H4 (cell line): ENCODE measurements at places on chromosomes 12 and 14. TPM values are rescaled to one million over a fixed set of nuclear protein-coding genes. Genes with fewer than 3 reads are reported as not detected.
A peak's percentile ranks its signal among the peaks of the same experiment; 100 is the strongest.

GRCh38 chr12:131671871-131672270, 39.0 kb upstream of the SFSWAP start:
- DNase-seq: no peak

The OR11H12 gene
- not detected in 2 replicates for total RNA-seq

The NOP9 gene
- total RNA-seq: 5.7 and 6.3 TPM in 2 replicates

DNA sequence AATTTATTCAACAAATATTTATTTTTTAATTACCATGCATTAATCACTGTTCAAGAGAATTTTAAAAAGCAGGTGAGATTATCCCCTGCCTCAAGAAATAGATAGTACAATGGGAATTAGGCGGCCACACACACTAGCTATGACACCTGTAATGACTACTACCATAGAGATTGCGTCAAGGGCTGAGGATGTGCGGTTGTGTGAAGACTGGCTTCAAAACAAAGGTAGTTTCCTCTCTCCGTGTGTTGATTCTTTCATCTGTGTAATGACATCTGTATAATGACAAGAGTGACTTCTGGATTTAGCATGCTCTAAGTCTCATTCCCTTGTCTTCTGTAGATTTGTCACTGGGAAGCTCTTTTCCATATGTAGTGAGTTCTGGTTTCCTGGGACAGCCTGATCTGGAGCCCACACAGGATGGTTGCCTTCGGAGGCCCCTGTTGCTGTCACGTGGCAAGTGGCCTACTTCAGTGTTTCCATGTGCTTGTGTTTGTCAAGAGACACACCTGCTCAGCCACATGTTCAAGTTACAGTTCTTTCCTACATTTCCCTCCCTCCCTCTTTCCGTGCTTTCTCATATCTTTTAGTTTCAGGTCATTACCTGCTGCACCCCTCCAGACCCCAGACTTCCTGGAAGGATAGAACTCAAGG, 64.3 kb downstream of the GALNT8 start:
- DNase-seq: no peak

DNA sequence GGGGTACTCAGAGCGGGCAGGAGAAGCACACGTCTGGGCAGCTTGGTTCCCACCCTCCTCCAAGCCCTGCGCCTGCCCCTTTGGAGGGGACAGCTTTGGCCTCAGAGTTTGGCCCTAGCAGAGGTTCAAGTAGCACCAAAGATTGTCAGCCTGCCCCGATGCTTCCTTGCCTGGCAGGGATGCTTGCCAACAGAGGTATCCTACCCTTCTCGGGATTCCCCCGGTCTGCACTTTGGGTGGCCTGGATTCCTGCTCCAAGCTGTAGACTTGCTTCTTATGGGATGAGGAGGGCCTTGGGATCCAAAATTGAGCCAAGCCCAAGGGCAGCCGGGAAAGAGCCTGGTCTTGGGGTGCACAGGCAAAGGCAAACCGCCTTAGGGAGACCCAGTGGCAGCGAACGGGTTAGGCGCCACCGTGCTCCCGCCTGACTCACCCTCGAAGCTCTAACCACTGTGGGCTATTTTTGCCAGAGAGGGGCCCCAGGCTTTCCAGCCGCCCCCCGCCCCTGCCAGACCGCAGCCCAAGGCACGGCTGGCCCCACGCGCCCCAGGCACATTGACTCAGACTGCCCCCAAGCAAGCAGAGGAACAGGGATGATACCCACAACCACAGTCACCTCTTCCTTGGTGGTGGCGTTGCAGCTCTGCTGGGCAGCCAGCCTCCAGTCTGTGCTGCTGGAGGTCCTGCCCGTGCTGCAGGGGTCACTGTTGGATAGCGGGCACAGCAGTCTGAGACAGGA, 847 bp upstream of the WNT10B start:
- DNase-seq: no peak

DNA sequence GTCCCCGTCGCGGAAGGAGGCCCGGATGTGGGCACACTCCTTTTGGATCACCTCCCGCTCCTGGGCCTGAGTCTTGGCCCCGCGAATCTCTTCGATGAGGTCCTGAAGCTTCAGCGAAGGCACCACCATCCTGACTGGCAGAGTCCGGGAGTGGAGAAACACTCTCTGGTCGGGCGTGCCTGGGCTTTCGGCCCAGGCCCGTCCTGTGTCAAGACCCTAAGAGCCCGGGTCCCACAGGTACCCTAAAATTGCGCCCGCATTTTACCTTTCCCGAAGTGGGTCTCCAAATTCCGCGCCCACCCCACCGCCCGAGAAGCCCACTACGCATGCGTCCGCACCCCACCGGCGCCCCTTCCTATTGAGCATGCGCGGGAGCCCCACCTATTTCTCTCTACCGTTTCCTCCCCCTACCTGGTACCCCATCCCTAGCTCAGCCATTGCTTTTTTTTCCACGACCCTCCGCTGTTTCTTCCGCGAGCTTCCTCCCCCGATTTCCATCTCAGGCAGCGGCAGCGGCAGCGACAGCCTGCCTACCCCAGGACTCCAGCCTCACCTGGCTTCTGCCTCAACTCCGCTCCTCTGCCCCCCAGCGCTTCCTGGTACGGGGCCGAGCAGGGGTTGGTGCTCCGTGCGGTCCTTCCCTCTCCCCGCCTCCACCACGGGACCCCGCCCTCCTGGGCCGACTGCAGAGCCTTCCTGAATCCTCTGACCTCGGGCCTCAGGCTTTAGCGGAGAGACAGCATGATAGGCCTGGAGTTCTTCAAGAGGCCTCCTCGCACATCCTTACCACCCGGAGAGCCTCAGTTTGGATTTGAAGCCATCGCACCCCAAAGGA, at the start of gene AP1G2:
Gene AP1G2 (minus strand): TSS at position 606 of the 835 bp plus-strand sequence. CDS start 477 bp downstream, at position 129.
- no peak for DNase-seq

The NTN4 gene
- 16.3 and 19.4 TPM in 2 replicates for total RNA-seq

GRCh38 chr14:100669468-100669867, 57.2 kb upstream of the DLK1 start:
- DNase-seq: no peak

The DHH gene
- total RNA-seq: 0.02 TPM in 1 of 2 replicates, not detected in the other

GRCh38 chr14:75646762-75647161, 13.9 kb downstream of the ERG28 start:
- no peak for DNase-seq

DNA sequence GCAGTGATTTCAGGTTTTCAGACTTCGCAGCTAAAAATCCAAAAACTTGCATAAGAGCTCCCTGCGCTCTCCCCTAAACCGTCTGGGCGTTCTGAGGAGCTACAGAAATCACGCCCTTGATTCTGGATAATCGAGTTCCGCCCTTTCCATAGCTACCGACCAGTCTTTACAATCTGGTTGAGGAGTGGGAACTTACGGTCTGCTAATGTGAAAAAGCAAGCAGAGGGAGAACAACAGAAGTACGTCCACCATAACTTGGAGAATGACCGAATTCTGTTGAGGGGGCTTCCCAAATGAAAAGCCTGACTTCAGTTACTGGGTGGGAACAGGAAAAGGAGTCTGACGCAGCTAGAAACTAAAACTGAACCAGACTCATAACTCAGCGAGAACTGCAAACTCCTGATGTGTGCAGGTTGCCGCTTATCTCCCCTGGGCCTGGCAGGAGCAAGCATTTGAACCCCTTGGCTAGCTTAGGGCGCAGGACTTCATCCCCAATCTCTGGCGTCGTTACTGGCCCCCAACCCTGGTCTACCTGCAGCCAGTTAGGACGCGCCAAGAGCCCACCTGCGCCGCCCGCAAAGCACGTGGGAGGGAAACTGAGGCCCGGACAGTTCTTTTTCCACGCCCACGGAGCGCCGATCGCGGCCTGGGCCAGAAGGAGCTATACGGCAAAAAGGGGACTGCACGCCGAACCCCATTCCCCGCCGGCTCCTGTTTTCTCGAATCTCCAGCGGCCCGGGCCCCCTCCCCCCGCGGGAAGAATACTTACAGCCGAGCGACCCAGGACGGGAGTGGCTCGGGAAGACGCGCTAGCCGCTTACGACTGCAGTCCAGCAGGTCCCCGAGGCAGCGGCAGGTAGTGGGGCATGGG, 838 bp downstream of the LRIG3 start:
- DNase-seq: peak; percentile 27

DNA sequence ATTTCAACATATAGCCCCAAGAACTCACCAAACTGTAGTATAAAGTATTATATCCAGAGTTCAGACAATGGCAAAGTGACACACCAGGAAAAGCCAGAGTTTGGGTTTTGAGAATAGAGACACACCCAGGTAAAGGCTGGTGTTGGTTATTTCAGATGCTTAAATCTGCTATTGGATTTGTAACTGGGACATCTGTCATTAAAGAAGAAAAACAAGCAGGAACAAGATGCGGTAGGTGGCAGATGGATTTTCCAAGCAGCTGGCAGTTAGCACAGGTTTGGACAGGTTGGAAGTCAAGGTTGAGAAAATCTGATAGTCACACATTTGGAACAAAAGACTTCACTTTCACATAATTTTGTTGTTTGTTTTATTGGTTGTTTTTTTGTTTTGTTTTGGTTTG, 14.4 kb upstream of the CDK17 start:
- DNase-seq: no peak

DNA sequence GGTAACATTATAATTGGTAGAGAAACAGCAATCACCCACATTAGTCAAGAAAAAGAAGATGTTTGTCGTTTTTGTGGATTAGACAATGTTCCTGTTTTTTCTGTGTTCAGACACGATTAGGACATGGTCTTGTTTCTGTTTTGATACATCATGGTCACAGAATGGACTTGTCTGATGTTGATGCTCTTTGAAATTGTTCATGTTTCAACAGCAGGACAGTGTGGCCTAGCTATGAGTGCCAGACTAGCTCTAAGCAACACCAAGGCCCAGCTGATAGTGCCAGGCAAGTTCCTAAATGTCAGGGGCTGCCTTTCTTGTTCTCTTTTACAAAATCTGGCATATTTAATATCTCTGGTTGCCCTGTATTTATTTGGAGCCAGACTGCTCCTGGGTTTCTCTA, 40.9 kb upstream of the TOMM20L start:
- DNase-seq: no peak

- no peak for DNase-seq
These were observed 577.5 kb downstream of the ALG10 start for GRCh38 chr12:34599530-34600513.

GRCh38 chr12:57591782-57592325, 862 bp downstream of the PIP4K2C start:
- no peak for DNase-seq

DNA sequence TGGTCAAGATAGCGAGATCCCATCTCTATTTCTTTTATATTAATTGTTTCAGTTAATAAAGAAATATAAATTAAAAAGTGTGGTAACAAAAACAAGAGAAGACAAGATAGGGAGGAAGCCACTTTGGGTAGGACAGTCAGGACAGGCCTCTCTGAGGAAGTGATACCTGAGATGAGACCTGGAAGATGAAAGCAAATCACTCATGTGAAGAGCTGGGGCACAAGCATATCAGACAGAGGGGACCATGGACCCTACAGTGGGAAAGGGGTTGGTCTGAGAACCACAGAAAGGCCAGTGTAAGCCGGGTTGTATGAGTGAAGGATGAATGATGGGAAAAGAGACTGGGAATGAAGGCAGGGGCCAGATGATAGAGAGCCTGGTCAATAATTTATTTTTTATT, 1.8 kb upstream of the MED6 start:
- no peak for DNase-seq

DNA sequence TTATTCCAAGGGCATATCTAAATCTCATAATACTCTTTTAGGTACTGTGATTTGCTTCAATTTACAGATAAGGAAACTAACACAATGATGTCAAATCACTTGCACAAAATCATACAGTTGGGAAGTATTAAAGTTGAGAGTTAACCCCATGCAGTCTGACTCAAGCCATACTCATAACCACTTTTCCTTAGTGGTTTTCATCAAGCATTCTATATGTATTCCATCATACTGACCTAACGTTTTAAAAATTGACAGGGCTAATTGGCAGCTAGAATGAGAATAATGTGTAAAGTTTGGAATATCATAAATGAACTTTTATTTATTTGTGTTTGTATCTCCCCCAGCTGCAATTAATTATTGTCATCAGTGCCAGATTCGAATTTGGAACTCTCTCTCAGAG, 20.9 kb downstream of the PUS7L start:
- no peak for DNase-seq

The CLBA1 gene
- 2.4 and 4.4 TPM in 2 replicates for total RNA-seq

DNA sequence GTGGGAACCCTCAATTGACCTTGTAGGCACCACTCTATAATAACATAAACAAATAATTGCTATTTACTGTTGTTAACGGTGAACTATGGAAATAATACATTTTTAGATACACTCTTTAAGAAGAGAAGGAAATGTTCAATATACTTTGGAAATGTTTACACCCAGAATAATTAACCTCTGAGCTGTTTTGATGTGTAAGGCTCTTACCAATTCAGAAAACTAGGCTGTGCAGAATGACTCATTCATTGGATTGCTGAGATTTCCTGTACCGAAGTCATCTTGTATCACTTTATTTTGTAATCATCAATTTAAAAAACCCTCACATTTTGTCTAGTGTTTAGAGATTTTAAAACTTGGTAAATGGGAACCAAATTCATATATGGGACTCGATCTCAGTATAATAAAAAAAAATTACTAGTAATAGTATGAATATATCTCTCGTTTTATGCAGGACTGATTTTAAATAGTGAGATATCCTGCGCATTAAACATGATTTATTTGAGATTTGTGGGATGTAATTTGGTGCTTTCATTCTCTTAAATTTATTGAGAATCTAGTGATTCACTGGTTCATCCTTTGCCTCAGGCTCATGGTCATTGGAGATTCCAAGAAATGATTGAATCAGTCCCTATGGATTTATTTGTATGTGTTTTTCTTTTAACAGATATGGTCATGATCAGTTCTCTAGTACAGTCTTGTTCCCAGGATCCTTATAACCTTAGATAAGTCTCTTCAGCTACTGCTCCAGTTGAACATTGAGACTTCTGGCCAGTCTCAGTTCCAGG, 3.9 kb downstream of the SAMD4A start:
- no peak for DNase-seq

The IFT81 gene
- total RNA-seq: 11.0 and 16.5 TPM in 2 replicates

DNA sequence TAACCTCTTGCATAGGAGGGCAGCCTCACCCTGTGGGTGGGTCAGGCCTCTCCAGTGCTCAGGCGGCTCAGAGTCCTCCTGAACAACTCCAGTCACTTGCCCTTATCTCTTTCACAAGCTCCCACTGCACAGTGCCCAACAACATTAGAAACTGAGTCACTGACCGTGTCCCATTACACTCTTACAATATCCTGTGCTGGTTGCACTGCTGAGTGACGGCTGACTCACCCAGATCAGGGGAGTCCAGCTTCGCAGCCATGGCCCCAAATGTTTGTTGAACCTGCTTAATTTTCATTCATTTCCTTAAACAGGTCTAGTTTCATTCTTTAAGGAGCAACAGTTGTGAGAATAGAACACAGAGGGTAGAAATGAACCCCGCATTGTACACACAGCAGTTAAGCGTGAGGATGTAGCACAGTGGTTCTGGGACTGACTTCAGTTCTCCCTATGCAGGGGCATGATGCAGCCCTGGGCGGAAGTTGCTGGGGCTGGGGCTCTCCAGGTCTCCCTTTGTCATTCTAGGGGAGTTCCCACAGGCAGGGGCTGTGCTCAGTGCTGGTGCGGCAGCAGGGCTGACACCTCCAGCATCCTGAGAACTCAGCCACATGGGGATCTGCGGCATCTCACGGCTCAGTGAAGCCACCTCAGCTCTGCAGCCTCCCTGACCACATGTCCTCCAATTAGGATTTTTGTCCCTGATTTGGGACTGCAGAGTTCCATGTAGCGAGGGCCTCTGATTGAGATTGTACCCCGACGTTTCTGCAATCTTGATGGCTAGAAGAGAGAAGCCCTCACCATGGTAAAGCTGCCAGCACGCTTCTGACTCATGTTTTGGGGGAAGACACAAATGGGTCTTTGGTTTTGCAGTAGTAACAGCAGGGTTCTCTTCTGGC, 16.1 kb downstream of the GPR68 start:
- no peak for DNase-seq

The KRT1 gene
- total RNA-seq: not detected in 2 replicates

The CIT gene
- total RNA-seq: 7.7 and 16.9 TPM in 2 replicates
